ENCODE measurements at places on chromosomes 6 and 20. TPM values are rescaled to one million over a fixed set of nuclear protein-coding genes. Genes with fewer than 3 reads are reported as not detected.

The CLPSL2 gene
- polyA plus RNA-seq = not detected

The IL17F gene
- polyA plus RNA-seq = not detected

The ALDH8A1 gene
- polyA plus RNA-seq = 2.0 TPM

The SPATA25 gene
- 4.2 TPM for polyA plus RNA-seq

The NCOA3 gene
- 15.4 TPM for polyA plus RNA-seq

The RIPOR2 gene
- polyA plus RNA-seq = 31.0 TPM

The C4B gene
- polyA plus RNA-seq = 29.5 TPM

The MEP1A gene
- not detected for polyA plus RNA-seq

The BHLHE23 gene
- polyA plus RNA-seq = not detected

- no peak for DNase-seq
Observed at GRCh38 chr6:130602151-130602770, 224.9 kb upstream of the SMLR1 start.

GRCh38 chr6:89689732-89690131 lies 51.2 kb upstream of the LYRM2 start:
- DNase-seq = peak; percentile 27

DNA sequence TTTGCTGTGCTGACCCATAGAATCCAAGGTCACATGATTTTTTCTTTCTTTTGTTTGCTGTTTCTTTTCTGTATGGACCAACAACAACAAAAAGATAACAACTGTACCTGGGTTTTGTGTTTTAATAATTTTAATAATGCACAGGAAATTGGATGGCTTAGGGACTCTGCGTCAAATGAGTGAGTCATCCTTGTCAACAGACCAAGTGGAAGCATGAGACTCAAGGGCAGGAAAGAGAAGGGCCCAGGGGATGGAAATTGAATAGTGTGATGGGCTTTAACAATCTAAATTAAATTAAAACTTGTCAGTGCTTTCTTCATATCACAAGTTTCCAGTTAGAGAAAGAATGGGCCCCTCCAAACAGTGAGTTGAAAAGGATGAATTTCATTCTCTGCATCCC lies 413.0 kb downstream of the PREX1 start:
- peak; percentile 29 for DNase-seq

- no peak for DNase-seq
Observed at GRCh38 chr6:868201-868600, 175.3 kb upstream of the EXOC2 start.

DNA sequence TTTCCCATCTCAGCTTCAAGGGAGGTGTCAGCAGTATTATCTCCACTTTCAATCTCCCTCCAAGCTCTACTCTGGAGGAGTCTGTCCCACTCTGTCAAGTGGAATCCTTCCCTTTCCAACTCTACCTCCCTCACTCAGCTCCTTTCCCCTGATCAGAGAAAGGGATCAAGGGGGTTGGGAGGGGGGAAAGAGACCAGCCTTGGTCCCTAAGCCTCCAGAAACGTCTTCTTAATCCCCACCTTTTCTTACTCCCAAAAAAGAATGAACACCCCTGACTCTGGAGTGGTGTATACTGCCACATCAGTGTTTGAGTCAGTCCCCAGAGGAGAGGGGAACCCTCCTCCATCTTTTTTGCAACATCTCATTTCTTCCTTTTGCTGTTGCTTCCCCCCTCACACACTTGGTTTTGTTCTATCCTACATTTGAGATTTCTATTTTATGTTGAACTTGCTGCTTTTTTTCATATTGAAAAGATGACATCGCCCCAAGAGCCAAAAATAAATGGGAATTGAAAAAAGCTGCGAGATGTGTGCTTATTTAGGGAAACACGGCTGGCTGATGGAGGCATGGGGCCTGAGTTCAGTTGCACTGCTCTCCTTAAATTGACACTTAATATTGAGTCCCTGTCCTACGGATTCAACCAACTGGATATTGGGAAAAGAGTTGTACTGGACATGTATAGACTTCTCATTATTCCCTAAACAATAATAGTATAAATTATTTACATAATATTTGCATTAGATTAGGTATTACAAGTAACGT lies 4.9 kb downstream of the TUBB start:
- no peak for DNase-seq

DNA sequence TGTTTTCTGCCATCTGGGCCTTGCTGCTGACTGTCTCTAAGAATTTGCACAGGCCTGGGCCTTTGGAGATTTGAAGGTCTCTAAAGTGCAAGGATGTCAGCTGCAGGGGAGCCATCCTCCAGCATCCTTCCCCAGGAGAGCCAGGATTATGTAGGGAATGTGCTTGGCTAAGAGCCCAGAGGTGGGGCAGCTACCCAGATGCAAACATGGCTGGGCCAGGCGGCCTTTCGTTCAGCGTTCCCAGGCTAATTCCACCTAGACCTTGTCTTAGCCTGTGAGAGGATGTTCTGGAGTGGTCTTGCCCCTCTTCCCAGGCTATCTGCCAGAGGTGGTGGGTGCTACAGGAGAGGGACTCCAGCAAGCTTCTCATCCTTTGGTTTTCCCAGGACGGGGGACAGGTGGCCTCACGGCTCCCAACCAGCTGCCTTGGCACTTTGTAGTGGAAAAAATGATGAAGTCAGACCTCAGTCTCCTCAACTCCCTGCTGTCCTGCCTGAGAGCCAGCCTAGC lies 7.7 kb upstream of the PTGIS start:
- DNase-seq = peak; percentile 95

DNA sequence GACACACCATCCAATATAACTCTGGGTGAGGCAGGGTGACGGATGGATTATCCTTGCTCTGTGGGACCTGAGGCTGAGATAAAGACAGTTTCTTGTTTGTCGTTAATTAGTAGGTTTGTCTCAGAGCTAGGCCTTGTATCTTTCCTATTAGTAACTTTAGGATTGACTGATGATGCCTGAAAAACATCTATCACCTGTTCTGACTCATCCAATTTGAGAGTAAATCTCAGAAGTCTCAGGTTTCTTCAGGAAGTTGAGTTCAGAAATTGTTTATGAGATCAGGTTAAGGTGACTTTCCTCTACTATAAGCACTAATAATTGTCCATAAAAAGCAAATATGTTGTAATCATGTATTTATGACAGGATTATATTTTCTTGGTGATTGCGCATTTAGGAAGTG lies 129.5 kb upstream of the SUPT3H start:
- no peak for DNase-seq

DNA sequence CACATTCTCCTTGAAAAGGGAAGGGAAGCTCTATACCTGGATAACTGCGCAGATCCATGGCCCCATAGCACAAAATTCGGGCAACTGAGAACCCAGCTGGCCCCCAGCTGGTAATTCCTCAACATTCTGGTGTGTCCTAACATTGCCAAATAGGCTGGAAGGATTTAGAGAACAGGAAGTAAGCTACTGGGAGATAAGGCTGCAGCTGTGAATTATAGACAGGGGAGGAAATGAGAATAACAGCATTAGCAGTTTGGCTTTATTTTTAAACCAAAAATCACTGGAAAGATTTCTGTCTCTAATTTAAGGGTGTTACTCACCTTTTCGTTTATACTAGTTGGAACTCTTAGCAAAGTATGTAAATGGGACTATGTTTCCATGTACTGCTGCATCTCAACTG lies 97.2 kb downstream of the TULP4 start:
- peak; percentile 67 for DNase-seq

DNA sequence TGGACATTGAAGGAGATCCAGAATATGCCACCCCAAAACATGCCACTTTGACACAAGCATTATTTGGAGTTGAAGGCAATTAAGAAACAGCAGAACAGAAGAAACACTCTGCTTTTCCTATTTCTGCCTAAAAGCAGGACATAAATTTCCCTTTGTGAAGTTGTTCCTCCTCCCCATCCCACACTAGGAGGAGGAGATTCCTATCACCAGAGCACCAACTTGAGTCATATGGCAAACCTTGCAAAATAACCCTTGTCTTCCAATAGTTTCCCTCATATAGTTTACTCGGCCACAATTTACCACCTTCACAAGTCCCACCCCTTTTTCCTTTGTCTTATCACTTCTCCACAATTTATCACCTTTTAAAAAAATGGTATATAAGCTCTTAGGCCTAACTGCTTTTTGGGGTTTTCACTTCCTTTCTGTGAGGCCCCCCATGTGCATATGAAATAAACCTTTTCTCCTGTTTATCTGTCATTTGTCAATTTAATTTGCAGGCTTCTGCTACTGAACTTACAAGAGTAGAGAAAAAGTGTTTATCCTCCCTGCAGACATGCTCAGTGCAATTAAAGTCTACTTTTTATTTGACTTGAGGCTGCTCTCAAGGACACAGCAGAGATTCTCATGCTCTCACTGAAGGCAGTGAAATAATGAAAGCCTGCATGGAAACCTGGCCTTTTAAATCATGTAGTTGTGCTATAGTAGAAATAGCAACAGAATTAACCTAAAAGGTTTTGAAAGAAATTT lies 2.8 kb upstream of the RAB23 start:
- DNase-seq = no peak

DNA sequence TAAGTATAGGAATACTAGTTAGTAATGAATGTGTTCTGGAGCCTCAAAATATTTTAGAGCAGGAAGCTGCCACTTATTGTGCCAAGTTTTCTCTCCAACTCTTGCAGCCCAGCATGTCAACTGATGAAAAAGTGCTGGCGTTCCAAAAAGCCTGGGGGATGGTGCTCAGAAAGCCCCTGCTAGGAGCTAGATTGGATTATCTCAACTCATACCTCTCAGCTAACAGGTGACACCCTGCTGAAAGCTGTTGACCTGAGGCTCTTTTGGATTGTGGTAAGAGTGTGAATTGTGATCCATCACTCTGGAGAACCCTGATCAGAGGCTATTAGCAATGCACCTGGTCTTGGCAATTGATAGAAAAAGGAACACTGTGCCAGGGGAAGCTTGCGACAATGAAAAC lies 580.4 kb downstream of the EYS start:
- no peak for DNase-seq

- no peak for DNase-seq
Observed at GRCh38 chr6:4812068-4812467, 35.9 kb downstream of the CDYL start.

GRCh38 chr20:41627611-41628244 lies 9.6 kb upstream of the CHD6 start:
- DNase-seq = no peak

- no peak for DNase-seq
Observed at GRCh38 chr6:42987533-42988451, 3.4 kb downstream of the PPP2R5D start.

GRCh38 chr6:121925534-121926255 lies 473.8 kb upstream of the HSF2 start:
- peak; percentile 80 for DNase-seq

GRCh38 chr6:122609881-122610689 lies at the start of gene PKIB:
Gene PKIB, plus strand, starts transcription at chr6:122610405. Its CDS starts 107,390 bp downstream, at chr6:122717795.
- peak; percentile 74 for DNase-seq

GRCh38 chr6:81751388-81752083 lies 945 bp downstream of the TENT5A start:
- DNase-seq = peak; percentile 63

- no peak for DNase-seq
Observed at GRCh38 chr6:2806644-2807043, 35.0 kb downstream of the SERPINB1 start.

DNA sequence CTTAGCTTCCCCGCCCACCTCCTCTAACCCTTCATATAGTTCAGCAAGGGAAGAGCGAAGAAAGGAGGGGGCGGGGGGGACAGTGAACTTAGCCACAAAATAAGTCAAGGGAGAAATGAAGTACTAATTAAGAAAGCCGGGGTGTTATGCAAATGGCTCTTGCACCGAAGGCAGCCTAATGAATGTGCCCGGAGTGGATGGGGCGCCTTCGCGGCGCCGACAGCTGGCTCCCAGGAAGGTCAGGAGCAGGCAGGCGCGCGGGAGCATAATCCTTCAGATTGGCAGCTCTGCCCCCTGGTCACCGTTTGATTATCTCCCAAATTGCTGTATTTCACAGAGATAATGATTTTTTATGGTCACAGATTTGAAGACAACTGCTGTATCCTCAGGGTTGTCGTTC lies 395.1 kb downstream of the TFAP2B start:
- no peak for DNase-seq

- no peak for DNase-seq
Observed at GRCh38 chr6:154980273-154981078, 14.6 kb upstream of the TIAM2 start.

DNA sequence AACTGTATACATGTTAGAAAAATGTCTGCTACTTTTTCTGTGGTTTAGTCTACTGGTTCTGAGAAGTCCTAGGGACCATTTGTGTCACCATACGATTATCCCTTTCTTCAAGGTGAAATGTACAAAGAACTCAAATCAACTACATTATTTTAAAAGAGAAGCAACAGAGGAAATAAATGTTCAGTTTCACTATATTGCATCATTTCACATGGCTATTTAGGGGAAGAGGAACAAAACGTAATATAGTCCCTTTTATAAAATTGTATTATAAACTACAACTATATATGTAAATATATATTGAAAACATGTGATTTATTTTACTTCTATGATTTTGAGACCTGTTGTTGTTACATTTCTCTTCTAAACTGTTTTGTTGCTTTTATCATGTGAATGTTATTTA lies 1308.0 kb downstream of the EPHA7 start:
- DNase-seq = no peak

- DNase-seq = no peak
Observed at GRCh38 chr6:79180052-79180451, 54.4 kb downstream of the HMGN3 start.

GRCh38 chr6:157864185-157864761 lies 41.2 kb downstream of the SNX9 start:
- DNase-seq = no peak

- DNase-seq = peak; percentile 26
Observed at GRCh38 chr6:19303383-19303782, 533.8 kb upstream of the ID4 start.
